ENCODE measurements at places on chromosomes 1 and 21.
A peak's percentile ranks its signal among the peaks of the same experiment; 100 is the strongest.

DNA sequence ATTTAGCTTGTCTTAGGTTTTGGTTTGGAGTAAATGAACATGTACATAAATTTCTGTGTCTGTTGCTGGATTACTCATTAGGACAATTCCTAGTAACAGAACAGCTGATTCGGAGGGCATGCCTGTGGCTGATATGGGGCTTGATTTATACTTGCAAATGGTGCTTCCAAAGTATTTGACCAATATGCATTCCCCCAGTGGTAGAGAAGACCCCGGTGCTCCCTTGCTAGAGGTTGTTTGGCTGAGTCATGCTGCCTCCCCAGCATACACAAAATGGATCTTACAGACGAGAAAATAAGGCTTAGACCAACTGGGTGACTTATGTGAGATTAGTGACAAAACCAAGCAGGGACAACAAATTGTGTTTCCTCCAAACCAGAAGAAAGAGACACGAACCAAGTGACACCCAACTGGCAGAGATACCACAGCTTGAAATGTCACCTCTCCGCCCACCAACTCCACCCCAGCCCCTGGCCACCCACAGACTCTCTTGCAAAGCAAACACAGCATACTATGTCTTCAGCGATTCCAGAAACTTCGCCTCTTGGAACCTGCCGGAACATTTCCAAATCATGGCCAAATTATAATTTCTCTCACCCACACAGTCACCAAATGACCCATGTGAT, 75.9 kb upstream of the ETS2 start:
- DNase-seq: no peak

DNA sequence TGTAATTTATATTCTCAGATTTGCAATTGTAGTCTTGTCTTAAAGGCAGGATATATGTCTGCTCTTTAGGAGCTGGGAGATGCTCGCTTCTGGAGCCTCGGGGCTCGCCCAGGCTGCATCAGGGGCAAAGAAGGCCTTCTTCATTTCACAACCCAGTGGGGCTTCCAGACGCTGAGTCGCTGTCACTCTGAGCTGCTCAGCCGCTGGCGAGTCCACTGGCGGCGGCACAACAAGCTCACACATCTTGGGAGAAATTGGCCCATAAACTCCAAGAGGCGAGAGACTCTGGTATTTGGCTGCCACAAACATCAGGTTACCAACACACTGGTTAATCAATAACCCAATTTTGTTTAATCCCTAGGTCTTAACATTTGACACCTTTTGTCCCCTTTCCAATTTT, 216.6 kb downstream of the ATG4C start:
- DNase-seq: no peak

- no peak for DNase-seq
Observed at GRCh38 chr1:201475130-201475529, 6.1 kb upstream of the PHLDA3 start.

DNA sequence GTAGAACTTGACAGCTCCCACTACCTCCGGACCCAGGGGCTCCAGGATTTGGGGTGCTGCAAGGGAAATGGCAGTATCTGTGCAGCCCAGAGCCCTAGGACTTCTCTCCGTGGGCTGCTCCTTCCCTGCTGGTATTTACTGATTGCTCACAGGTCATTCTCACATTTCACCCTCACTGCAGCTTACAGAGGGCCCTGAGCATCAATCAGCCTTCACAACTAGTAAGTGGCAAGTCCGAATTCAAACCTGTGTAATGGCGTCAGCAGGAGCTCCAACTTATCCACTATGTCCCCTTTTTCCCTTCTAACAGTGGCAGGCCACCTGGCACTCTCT, 32.4 kb downstream of the PIK3C2B start:
- DNase-seq: no peak

GRCh38 chr1:12630946-12631530, 12.8 kb upstream of the AADACL4 start:
- no peak for DNase-seq

DNA sequence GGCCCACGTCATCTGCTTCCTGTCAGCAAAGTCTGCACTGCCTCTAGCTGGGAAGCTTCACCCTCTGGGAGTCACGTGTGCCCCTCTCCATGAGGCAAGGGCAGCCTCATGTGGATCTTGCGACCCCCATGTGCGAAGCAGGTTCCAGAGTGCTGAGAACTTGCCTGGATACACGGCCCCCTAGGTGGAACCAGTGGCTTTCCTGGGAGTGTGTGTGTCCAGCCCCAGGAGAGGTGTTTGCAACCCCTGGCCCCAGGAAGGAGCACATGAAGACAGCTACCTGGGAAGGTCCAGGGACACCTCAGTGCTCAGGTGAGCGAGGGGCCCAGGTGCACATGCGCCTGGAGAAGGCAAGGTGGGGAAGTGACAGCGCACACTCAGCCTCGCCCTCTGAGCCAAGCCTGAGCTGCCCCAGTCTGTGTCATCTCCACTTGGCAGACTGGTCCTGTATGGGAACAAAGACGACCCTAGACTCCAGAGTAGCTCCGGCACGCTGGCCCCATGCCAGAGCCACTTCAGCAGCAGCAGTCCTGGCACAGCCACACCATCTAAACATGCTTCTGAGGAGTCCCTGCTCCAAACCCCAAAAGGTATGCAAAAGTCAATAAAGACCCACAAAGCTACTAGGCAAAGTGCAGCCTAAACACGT, 8.9 kb downstream of the LSS start:
- peak; percentile 12 for DNase-seq

DNA sequence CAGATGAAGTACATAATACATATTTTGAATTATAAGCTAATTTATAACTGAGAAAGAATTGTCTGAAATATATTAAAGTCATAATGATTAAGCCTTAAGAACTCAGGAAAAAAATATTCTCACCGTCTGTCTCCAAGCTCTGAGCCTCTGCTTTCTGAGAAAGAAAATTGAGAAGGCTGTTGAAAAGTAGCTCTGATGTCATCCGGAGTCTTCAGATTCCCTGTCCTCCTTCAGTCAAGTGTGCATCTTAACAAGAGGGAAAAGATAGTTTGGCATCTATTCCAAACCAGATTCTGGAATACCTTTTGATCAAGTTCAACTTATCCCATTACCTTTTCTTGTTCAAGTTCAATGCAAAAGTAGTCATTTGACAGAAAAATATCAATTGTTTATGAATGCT, 50.6 kb downstream of the NRIP1 start:
- DNase-seq: no peak

DNA sequence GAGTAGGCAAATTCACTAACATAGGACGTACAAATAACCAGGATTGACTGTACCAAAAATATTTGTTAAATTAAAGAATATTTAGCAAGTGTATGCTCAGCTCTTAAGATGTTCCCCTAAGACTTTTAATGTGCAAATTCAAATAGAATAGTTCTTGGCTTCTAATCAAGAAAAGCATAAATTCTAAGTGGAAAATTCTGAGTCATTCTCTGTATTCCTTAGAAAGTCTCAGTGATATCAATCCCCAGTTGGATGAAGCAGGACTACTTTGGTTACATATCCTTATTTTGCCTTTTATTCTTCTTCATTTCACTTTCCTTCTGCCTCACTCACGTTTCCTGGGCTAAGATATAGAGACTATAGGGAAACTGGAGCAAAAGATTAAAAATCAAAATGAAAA, 130.2 kb downstream of the IFI44 start:
- DNase-seq: no peak

DNA sequence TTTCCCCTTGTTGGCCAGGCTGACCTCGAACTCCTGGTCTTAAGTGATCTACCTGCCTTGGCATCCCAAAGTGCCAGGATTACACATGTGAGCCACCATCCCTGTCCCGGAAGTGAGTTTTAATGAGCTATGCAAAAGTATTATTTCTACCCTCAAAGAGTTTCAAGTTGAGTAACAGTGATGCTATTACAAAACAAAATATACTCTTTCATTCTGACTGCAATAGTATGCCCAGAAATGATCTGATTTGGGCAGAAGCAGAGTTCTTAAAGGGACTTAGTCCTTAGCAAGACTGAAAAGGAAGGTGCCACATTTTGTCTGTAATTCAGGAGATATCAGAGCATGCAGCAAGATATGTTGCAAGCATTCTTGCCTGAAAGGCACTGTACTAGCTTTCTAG, 375.4 kb downstream of the NUF2 start:
- DNase-seq: no peak

- DNase-seq: no peak
Observed at GRCh38 chr1:42756956-42757891, 9.6 kb downstream of the P3H1 start.

GRCh38 chr1:33872275-33872674, 8.4 kb downstream of the HMGB4 start:
- no peak for DNase-seq

GRCh38 chr1:235502601-235503402, 1.4 kb downstream of the B3GALNT2 start:
- DNase-seq: no peak

DNA sequence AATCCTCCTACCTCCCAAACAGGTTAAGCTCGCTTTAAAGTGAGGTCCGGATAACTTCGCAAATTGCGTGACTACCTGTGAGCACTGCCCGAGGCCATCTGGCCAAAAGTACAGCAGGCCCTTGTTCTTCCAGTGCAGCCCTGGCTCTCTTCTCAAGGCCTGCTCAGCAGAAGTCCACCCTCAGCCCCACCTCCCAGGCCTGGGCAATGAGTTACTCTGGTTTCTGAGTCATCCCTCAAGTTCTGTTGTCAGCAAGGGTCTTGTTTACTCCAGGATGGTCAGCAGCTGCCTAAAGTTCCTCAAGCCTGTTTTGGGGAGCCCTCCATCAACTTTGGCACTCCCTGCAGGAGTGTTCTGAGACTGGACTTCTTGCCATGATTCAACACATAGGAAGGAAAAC, 101.7 kb downstream of the BCAR3 start:
- no peak for DNase-seq

DNA sequence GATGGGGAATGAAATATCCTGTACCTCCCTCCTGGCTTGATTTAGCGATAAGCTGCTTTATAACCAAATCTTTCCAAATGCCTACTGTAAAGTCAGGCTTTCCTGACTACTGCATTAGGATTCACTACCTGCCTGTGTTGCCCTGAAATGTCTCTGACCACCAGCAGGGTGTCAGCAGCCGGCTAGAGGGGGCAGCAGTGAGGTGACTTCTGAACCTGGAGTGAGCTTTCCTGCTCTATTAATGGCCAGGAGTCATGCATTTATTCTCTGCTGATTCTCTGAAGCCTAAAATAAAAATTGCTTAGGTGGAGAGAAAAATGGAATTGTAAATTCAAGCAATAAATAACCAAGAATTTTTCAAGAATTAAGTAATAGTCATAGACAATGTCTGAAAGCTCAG, 2.5 kb downstream of the BACE2 start:
- DNase-seq: peak; percentile 57

DNA sequence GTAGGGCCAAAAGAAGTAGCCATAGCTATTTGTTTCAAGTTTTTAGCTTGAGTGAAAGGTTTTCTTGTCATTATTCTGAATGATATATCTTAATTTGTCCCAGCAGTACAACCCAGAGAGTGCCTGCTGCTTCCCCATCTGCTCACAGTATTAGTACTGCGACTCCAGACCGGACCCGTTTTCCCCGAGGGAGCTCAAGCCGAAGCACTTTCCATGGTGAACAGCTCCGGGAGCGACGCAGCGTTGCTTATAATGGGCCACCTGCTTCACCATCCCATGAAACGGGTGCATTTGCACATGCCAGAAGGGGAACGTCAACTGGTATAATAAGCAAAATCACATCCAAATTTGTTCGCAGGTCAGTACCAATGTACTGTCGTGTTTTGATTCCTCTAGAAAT, 37.2 kb upstream of the C1orf115 start:
- no peak for DNase-seq

- DNase-seq: peak; percentile 34
Observed at GRCh38 chr1:22053861-22054770, 1.6 kb downstream of the CDC42 start.

All from testis (tissue), 5 donors.